T-helper 17 cell (primary cell): ENCODE measurements at places on chromosomes 2 and 18.

DNA sequence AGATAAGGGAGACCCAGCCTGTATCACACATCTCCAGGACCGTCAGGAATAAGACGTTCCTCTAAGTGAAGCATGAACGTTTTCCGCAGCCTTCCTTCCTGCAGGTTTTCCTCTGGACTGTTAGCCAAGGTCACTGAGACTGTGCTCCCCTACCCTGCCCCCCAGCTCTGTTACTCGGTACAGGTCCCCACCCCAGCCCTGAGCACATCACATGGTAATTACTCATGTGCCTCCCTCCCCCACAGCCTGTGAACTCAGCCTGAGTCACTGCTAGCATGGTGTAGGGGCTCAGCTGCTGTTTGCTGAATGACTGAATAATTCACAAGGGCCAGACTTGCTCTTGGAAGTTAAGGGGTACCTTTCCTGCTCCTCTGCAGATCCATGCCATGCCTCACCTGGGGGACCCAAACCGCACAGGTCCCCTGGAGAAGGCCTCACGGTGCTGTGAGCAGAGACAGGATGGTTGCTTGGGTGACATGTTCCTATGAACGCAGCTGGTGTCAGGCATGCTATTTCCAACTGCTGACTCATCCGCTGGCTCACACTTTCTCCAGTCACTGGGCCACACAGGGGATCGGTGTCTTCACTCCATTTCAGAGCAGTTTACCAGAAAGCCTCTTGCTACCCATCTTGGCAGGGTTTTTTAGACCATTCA, 88.2 kb downstream of the PLB1 start:
- no peak for DNase-seq

GRCh38 chr2:166335284-166335683, 40.5 kb downstream of the SCN9A start:
- DNase-seq = no peak

DNA sequence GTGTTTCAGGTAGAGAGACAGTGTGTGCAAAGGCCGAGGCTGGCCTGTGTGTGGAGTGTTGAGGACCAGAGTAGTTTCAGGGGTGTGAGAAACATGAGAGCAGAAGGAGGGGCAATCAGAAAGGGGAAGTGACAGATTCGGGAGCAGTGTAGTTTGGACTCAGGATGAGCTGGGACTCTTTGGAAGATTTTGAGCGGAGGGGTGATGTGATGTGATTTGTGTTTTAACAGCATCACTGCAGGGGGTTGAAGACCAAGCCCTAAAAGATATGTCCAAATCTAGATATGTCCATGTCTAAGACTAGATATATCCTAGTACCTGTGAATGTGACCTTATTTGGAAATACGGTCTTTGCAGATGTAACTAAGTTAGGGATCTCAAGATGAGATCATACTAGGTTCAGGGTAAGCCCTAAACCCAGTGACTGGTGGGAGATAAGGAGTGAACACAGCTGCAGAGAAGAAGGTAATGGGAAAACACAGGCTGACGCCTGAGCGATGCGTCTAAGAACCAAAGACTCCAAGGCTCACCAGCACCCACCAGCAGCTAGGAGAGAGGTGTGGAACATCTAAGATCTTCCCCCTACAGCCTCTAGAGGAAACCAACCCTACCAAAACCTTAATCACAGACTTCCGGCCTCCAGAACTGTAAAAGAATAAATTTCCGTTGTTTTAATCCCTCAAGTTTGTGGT, 38.5 kb upstream of the MYO3B start:
- DNase-seq = no peak

DNA sequence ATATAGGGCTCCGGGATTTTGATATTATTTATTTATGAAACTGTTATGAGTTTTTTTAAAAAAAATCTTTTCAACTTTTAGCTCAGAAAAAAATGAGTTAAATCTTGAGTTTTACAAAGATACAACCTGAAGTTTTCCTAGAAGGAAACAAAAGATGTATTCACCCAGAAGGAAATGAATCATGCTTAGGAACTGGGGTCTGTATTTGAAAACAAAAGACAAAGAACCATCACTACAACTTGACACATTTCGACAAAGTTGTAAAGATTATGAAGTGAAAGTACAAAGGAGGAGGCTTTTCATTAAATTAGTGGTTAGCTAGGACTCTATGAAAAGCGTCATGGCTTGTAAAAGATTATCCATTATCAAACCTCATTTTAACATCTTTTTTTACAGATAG, 143.3 kb downstream of the PDE1A start:
- DNase-seq = no peak

GRCh38 chr18:77944533-77944932, 694.9 kb downstream of the GALR1 start:
- no peak for DNase-seq
